ENCODE measurements at places on chromosomes 1 and 21. TPM values are rescaled to one million over a fixed set of nuclear protein-coding genes. Genes with fewer than 3 reads are reported as not detected.

GRCh38 chr1:182192966-182193365, 131.5 kb upstream of the ZNF648 start:
- no peak overlapping the region for H3K27ac ChIP-seq
- H3K4me1 ChIP-seq = peaks cover 17% of the 10 kb centered on the region
- no peaks in the 10 kb centered on the region for H3K27me3 ChIP-seq
- no peak for DNase-seq
- no peak overlapping the region for H3K4me3 ChIP-seq

DNA sequence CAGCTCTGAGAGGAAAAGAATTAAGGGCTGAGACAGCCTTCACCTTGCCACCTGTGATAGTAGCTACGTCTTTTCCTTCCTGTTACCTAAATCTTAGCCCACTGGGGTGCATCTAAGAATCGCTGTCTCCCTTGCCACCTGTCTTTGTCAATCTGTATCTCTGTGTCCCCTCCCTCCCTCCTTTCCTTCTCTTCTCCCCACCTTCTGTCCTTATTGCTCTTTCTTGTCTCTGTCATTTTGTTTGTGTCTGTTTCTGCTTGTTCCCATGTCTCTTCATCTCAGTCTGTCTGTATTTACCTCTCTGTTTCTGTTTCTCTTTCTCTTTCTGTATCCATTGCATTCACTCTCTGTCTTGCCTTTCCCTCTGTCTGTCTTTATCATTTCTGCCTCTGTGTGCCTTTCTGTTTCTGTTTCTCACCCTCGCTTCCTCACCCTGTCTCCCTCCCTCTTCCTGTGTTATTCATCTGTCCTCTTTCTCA, 30.2 kb downstream of the SLC22A15 start:
- no peaks in the 10 kb centered on the region for H3K27me3 ChIP-seq
- H3K4me3 ChIP-seq = no peak overlapping the region
- H3K27ac ChIP-seq = no peak overlapping the region
- DNase-seq = no peak

DNA sequence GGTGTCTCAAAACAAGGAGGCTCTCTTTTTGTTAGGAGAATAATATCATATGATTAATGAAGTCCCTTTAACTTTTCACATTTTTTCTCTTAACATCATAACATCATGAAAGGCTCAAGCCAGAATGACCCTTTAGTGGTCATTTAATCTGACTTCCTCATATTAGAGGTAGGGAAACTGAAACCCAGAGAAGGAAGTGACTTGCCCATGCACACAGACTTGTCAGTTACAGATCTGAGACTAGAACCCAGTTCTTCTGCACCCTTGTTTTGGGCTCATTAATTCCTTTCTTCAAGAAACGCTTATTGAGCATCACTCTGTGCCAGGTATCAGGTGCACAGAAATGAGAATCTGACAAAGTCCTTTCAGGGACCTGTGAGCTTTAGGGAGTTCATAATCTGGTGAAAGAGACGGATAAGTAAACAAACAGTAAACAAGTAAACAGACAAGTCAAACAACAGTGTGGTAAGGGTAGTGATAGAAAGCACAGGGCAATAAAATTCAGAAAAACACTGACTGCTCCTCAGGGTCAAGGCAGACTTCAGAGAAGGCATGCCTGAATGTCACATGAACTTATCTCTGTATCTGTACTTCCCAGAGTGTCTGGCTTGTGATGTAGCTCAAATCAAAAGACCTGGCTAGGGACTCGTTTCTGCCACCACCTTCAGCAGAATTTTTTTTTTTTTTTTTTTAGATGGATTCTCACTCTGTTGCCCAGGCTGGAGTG, 38.3 kb upstream of the OSBPL9 start:
- DNase-seq = no peak
- peaks cover 8% of the 10 kb centered on the region for H3K4me1 ChIP-seq
- no peaks in the 10 kb centered on the region for H3K36me3 ChIP-seq
- peak overlapping the region; percentile 53 for H3K27ac ChIP-seq
- H3K27me3 ChIP-seq = no peaks in the 10 kb centered on the region

DNA sequence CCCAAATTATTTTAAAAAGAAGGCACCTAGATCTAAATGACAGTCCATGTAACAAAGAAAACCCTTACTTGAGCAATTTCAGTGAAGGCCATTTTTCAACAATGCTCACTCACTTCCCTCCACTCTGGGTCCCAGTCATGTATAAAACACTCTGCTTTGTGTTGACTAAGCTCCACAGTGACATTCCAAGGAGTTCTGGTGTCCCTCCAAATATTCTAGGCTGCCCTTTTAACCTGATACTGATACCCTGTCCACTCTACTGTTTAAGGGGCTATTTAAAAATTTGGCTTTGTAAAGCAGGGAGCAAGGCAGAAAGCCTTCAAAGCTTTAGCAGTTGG, 73.6 kb downstream of the GNG12 start:
- H3K36me3 ChIP-seq = no peaks in the 10 kb centered on the region
- H3K4me1 ChIP-seq = peaks cover 17% of the 10 kb centered on the region
- H3K4me3 ChIP-seq = no peak overlapping the region
- DNase-seq = no peak
- no peak overlapping the region for H3K27ac ChIP-seq
- H3K27me3 ChIP-seq = no peaks in the 10 kb centered on the region

DNA sequence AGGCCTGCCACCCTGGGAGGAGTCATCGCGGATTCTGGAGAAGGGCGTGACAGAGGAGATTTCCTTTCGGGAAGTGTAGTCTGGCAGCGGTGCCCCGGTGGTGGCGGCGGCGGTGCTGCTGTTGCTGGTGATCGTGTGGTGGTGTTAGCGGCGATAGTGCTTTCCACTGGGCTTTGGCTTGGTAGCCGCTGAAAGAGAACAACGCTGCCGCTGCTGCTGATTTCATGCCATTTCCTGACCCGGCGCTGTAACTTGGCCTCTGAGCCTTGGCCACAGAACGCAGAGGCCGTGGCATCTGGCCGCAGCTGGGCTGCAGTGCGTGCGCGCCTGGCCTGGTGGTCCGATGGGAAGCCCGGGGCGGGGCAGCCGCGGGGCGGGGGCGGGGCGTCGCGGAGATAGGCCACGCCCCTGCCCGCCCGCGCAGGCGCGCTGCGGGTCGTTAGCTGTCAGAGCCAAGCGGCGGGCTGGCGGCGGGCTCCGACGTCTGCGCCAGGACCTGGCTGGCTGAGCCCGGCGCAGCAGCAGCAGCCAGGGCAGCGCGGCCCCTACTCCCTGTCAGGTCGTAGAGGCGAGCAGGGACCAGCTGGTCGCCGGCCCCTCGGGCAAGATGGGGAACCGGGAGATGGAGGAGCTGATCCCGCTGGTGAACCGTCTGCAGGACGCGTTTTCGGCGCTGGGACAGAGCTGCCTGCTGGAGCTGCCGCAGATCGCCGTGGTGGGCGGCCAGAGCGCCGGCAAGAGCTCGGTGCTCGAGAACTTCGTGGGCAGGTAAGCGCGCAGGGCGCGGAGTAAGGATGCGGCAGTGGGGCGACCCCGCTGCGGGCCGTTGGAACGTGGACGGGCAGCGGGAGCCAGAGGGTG, at the start of gene DNM3:
TSS of gene DNM3 (plus strand) at position 449 of the 861 bp plus-strand sequence. CDS start at position 608, 159 bp downstream.
- no peaks in the 10 kb centered on the region for H3K36me3 ChIP-seq
- peak within 1 kb of the TSS; percentile 93 for H3K4me3 ChIP-seq
- H3K27ac ChIP-seq = peak within 1 kb of the TSS; percentile 84
- no peaks in the 10 kb centered on the region for H3K27me3 ChIP-seq
- H3K4me1 ChIP-seq = peaks cover 6% of the 10 kb centered on the region

- no peaks in the 10 kb centered on the region for H3K36me3 ChIP-seq
- DNase-seq = no peak
- H3K4me3 ChIP-seq = no peak overlapping the region
- peaks cover 40% of the 10 kb centered on the region for H3K27me3 ChIP-seq
- peaks cover 14% of the 10 kb centered on the region for H3K4me1 ChIP-seq
These were observed 6.6 kb upstream of the PRRX1 start for GRCh38 chr1:170657275-170657853.

DNA sequence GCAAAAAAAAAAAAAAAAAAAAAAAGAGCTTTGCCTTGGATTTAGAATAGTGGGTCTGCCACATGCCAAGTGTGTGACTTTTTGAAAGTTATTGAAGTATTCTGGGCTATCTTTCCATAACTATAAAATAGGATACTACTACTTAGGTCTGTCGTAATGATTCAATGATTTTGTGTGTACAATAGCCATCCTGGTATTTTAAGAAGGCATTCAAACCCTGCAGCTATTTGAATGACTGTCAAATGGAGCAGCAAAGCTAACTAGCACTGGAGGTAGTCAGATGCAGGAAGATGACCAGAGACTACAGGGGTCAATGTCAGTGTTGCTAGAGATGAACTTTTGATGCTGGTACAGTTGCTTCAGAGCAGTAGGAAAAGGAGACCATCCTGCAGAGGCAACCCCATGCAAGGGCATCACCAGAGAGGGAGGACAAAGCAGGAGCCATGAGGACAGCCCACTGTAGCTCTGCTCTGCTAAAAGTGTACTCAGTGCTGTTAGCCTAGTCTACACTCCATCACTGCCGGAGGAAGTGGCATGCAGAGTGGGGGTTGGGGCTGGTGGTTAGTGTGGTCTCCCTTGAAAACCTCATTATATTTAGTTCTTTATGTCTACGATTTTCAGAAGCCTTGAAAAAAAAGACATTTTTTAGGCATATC, 29.0 kb downstream of the DUSP10 start:
- no peaks in the 10 kb centered on the region for H3K27me3 ChIP-seq
- no peak overlapping the region for H3K4me3 ChIP-seq
- peaks cover 54% of the 10 kb centered on the region for H3K4me1 ChIP-seq

DNA sequence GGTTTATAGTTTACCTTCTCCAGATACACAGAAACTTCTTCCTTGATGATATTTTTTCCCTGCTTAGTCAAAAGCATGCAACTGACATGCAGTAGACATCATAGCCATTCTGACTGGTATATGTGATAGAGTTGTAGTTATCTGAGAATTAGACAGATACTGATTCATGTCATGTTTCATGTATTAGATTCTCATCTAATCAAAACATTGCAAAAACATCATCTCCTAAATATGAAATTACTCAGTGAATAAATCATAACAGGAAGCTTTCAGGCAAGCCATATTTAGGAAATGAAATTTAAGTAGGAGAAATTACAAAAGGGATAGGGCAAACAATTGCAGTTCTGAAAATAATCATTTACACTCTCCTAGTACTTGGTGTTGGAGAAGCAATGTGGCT, 38.4 kb upstream of the ASB17 start:
- DNase-seq = no peak
- H3K4me3 ChIP-seq = no peak overlapping the region
- H3K27me3 ChIP-seq = no peaks in the 10 kb centered on the region
- no peaks in the 10 kb centered on the region for H3K4me1 ChIP-seq
- no peaks in the 10 kb centered on the region for H3K36me3 ChIP-seq
- no peak overlapping the region for H3K27ac ChIP-seq

- no peaks in the 10 kb centered on the region for H3K27me3 ChIP-seq
- H3K4me3 ChIP-seq = no peak overlapping the region
- no peak overlapping the region for H3K27ac ChIP-seq
These were observed 227.0 kb downstream of the DNM3 start for GRCh38 chr1:172068334-172068733.

DNA sequence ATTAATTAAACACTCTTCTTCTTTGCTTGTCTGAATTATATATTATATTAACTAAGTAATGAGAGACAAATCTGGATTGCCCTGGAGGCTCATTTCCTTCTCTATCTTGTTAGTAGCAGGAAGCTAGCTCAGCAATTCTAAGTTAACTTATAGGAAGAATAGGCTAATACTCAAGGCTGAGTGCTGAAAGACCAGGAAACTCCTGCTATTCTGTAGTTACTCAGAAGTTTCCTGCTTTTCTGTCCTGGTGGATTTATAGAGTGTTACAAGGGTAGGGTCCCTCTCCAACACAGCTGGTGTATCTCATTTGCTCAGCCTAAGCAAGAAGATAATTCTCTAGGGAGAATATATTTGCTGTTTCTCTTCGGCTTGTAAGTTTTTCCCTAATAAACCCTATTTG, 29.2 kb downstream of the HSPA13 start:
- H3K36me3 ChIP-seq = no peaks in the 10 kb centered on the region
- H3K4me1 ChIP-seq = no peaks in the 10 kb centered on the region
- no peak overlapping the region for H3K4me3 ChIP-seq
- H3K27me3 ChIP-seq = no peaks in the 10 kb centered on the region

- H3K27ac ChIP-seq = no peak overlapping the region
- no peak for DNase-seq
- no peak overlapping the region for H3K4me3 ChIP-seq
These were observed 9.3 kb upstream of the CTRC start for GRCh38 chr1:15428815-15429435.

DNA sequence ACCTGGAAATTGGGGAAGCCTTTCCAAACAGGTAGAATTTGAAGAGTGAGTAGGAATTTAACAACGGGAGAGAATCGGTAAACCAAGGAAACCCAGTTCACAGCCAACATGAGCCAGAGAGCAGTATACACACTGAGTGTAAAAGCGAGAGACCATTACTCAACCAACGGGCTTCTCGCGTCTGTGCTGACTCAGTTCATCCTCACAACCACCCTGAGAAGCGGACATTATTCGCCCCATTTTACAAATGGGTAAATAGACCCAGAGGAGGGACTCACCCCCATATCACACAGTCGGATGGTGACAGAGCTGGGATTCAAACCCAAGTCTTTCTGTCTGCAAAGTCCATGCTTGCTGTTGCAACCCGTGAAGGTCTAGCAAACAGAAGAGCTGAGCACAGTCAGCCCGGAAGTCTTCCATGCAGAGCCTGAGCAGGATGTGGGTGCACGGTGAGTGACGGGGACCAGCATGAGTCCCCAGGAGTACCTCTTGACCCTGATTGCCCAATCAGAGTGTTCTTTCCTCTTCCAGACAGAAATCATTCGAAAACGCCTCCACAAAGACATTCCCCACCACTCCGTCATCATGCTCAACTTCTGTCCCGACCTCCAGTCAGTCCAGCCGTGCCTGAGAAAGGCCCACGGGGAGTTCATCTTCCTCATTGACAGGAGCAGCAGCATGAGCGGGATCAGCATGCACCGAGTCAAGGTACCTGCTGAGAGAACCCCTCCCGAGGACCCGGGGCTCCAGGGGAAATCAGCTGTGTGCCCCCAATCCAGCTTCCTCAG, 32.3 kb downstream of the VWA5B1 start:
- peaks cover 23% of the 10 kb centered on the region for H3K4me1 ChIP-seq
- peak overlapping the region; percentile 33 for H3K27ac ChIP-seq
- no peak for DNase-seq
- peaks cover 7% of the 10 kb centered on the region for H3K27me3 ChIP-seq
- H3K4me3 ChIP-seq = no peak overlapping the region

GRCh38 chr1:9294405-9294773, 1.7 kb downstream of the SPSB1 start:
- no peak overlapping the region for H3K27ac ChIP-seq
- peaks cover 46% of the 10 kb centered on the region for H3K4me1 ChIP-seq
- peak overlapping the region; percentile 88 for H3K4me3 ChIP-seq
- H3K36me3 ChIP-seq = no peaks in the 10 kb centered on the region
- no peaks in the 10 kb centered on the region for H3K27me3 ChIP-seq

SYCP1 gene
- not detected for total RNA-seq

DCST1 gene
- not detected for total RNA-seq

AHDC1 gene
- 23.7 TPM for total RNA-seq

GJB5 gene
- not detected for total RNA-seq

SLC16A4 gene
- total RNA-seq = 9.6 TPM

PCNT gene
- total RNA-seq = 36.5 TPM

NHLH1 gene
- total RNA-seq = 0.15 TPM

IRF2BP2 gene
- total RNA-seq = 154 TPM

Measured in lower lobe of right lung (tissue), 2 donors.